Neural progenitor cell (in vitro differentiated cells): ENCODE measurements at places on chromosomes 3 and 15.

DNA sequence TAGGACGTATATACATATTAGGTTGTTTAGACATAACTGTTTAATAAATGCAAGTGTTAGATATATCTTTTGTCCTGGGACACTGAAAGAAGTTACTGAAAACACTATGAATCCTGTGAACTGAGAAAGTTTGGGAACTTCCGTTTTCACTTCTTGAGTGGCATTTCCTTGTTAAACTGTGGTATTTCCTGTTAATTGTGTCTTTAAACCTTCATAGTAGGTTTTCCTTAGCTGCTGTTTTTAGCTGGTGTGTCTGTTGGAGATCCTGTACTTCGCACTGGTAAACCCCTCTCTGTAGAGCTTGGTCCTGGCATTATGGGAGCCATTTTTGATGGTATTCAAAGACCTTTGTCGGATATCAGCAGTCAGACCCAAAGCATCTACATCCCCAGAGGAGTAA, 37.1 kb downstream of the ATP6V1A start:
- DNase-seq, result no peak

- no peak for DNase-seq
Observed at GRCh38 chr15:67070150-67070549, 4.7 kb downstream of the SMAD3 start.

GRCh38 chr3:138068579-138069174, 46.7 kb downstream of the DZIP1L start:
- DNase-seq, result peak; percentile 86

GRCh38 chr15:25508369-25509002, 69.7 kb upstream of the UBE3A start:
- peak; percentile 68 for DNase-seq

DNA sequence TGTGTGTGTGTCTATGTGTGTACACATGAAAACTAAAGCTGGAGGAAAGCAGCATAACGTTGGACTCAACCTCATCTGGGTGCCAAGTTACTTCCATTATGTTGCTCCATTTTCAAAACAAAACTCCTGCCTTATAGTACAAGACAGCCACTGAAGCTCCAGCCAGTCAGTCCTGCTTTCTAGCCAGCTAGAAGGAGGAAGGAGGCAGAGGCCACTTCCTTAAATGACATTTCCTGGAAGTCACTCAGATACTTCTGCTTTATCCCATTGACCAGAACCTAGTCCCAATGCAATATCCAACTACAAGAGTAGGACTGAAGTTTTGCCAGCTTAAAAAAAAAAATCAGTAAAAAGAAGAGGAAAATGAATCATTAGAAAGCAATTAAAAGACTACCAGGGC, 31.7 kb downstream of the CADPS start:
- no peak for DNase-seq

GRCh38 chr15:23569151-23569925, 3.9 kb downstream of the MKRN3 start:
- DNase-seq, result no peak
